ENCODE measurements at places on chromosomes 6 and 20.

DNA sequence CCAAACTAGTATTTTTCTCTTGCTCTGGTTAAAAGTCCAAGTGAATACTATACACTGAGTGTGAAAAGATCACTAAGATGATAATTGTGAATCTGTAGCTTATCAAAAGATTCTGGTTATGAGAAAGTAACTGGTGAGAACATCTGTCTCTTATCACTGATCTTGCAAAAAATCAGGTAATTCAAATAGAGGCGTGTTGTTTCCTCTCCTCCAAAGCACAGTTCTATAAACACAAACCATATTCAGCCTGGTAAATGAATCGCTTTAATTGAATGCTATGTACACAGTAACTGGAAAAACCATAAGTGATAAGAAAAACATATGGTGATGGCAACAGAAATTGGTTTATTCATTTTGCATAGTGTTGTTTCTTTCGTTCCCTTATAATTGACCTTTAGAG lies 161.0 kb downstream of the RALGAPA2 start:
- DNase-seq, result no peak

DNA sequence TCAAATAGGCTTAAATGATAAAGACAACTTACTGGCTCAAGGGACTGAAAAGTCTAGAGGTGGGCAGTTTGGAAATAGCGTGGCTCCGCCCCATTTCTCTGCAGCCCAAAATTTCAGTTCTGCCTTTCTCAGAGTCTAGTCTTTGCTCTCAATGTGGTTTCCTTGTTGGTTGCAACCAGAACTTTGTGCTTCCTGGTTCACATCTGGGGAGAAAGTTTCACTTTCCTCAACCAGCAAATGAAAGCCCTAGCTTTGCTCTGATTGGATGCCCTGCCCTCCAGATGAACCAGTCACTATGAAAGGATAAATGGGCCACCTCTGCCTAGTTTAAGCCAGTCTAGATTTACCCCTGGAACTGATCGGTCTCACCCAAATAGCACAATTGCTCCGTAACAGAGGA lies 14.9 kb downstream of the SYCP2L start:
- no peak for DNase-seq

DNA sequence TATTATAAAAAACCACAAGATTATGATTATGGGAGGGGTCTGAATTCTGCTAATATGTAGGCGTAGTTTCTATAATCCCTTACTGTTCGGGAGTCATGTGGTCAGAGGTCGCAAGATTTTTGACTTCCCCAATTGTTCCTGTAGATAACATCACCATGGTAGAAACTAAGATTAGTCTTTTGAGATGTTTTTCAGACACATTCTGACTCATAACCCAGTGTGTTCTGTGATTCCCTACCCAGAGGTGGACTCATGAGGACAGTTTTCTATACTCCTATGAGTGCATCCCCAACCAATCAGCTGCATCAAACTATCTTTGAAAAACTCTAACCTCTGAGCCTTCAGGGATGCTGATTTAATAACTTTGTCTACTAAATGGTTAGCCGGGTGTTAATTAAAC lies 175.5 kb downstream of the RFPL4B start:
- DNase-seq, result no peak

- DNase-seq, result no peak
Observed at GRCh38 chr6:80210618-80211017, 104.1 kb downstream of the BCKDHB start.

DNA sequence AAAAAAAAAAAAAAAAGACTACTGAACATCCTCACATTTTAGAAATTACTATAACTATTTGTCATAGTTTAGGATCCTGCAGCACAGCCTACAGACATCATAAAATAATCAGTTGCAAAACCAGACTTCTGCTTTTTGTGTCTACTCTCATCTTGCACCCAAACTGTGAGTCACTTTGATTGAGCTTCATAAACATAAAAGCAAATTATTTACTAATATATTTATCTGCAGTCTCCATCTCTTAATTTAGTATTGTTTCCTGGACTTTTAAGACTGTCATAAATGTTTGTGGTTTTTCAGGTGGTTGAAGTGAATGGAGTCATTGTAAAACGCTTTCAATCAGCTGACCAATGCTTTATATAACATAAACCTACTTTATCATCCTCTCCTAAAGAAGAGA lies 14.8 kb upstream of the CALHM6 start:
- no peak for DNase-seq

DNA sequence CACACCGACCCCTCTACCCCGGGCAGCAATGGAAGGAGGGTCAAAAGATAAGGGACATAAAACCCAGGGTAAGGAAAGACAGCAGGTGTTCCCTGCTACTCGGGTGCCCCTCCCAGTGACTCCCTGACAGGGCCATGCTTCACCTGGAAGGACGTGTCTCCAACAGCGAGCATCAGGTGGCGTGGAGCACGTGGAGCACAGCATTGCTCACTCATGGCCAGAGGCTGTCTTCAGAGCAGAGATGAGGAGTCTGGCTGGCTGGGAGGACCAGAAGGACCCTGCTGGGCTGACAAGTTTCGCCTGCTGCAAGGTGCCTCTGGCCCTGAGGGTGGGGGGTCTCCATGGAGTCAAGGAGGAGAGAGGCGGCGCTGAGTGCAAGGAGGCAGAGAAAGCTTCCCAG lies 15.3 kb upstream of the CDH22 start:
- no peak for DNase-seq

GRCh38 chr6:6634735-6635075 lies 46.2 kb downstream of the LY86 start:
- no peak for DNase-seq

GRCh38 chr20:59351157-59352040 lies 51.0 kb downstream of the EDN3 start:
- DNase-seq, result no peak

DNA sequence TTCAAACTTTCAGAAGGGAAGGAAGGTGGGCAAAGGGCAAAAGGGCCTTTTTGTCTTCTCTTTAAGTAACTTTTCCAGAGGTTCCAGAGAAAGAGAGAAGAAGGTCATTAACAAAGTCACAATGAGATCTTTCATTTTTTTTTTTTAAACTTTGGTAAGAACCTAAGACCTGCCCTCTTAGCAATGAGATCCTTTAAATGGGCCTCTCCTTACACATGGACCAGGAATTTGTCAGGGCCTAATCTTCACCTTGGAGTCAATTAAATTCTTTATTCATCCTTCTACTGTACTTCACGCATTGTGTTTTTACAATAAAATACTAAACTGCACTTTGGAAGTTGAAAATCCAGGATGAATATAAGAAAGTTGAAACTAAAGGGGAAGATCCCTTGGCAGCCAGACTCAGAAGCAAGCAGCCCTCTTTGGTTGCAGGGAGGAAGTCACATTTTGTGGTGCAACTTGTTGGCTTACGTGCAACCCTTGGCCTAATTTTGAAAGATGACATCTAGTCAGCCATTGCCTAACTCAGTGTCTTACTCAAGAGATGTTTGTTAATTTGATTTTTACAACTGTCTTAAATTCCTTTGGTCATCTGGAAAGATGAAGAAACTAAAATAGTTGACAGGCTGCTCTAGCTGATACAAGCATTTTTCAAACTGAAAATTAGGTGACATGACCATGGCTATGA lies 11.9 kb upstream of the TMEM170B start:
- no peak for DNase-seq

DNA sequence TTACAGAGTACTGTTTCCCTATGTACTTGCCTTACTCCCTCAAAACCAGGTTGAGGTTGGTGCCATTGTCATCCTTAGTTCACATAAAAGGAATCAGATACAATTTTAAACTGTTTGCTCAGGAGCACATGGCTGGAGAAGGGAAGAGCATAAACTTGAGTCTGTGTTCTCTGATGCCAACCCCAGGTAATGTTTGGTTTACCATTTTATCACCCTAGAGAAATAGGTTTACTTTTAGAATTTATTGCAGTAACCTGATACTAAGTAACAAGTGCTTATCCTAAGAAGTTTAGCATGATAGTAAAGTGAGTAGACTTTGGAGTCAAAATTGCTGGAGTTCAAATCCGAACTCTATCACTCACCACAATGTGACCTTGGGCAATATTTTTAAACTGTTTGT lies 86.3 kb downstream of the RFPL4B start:
- DNase-seq, result no peak

DNA sequence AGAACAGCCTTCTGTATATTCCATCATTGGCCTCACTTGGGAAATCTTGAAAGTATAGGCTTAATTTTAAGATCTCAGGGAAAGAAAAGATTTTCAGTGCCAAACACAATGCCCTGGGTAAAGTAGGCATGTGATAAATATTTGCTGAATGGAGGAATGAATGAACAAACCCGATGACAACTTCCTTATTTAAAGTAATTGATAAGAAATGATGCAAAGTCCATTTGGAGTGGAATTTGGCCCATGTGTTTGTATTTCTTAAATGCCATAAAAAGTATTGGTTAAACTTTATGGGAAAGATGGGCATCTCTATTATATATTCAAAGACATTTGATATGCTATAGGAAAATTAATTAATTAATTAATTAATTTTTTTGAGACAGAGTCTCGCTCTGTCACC lies 3.7 kb downstream of the TIAM2 start:
- no peak for DNase-seq

DNA sequence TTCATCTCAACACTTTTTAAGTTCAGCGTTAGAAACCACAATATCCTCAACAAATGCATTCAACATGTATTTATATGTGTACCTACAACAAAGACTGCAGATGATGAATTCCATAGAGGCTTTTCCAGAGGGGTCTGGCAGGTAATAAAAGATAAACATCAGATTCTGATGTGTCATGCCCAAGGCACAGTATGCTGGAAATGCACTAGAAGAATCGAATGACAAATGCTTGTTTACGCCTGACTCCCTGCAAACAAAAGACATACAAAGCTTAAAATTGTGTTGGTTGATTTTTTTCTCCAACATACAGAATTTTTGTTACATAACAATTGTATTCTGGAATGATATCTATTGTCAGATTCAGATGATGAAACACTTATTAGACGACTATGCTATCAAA lies at the start of gene LGSN:
Gene LGSN, minus strand, starts transcription at position 45 of the 400 bp plus-strand sequence. Its CDS starts 40 bp downstream, at position 5.
- no peak for DNase-seq

GRCh38 chr6:161583584-161583983 lies 309.7 kb upstream of the AGPAT4 start:
- DNase-seq, result no peak

GRCh38 chr20:17504066-17504897 lies 26.9 kb downstream of the BFSP1 start:
- DNase-seq, result no peak

- no peak for DNase-seq
Observed at GRCh38 chr6:40779409-40779808, 192.2 kb upstream of the LRFN2 start.
